ENCODE measurements at places on chromosomes 5 and 9.

GRCh38 chr5:171693412-171693811 lies 92.2 kb upstream of the SMIM23 start:
- no peak for DNase-seq

GRCh38 chr5:43020399-43020746 lies 19.7 kb downstream of the ANXA2R start:
- peak; percentile 46 for DNase-seq

DNA sequence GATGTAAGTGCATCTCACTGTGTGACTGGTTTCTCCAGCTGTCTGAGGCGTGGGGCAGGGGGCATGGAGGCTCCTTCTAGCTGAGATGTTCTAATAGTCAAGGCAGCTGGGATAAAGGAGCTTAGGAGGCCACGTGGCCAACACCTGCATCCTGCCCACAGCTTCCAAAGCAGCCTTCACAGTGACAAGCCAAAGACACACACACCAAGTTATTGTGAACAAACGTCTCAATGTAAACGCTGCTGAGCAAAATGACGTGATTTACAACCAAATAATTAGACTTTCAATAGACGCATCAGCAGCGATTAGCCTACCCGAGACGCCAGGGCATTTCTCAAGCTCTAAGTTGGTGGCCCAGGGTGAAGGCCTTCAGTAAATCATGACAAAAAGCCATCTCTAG lies 23.2 kb upstream of the SLC25A51 start:
- no peak for DNase-seq

- DNase-seq, result no peak
Observed at GRCh38 chr5:76820526-76820890, 1.7 kb downstream of the F2RL1 start.

- no peak for DNase-seq
Observed at GRCh38 chr5:174086751-174087150, 41.2 kb downstream of the NSG2 start.

- DNase-seq, result peak; percentile 21
Observed at GRCh38 chr5:150734579-150735384, 24.0 kb downstream of the DCTN4 start.

DNA sequence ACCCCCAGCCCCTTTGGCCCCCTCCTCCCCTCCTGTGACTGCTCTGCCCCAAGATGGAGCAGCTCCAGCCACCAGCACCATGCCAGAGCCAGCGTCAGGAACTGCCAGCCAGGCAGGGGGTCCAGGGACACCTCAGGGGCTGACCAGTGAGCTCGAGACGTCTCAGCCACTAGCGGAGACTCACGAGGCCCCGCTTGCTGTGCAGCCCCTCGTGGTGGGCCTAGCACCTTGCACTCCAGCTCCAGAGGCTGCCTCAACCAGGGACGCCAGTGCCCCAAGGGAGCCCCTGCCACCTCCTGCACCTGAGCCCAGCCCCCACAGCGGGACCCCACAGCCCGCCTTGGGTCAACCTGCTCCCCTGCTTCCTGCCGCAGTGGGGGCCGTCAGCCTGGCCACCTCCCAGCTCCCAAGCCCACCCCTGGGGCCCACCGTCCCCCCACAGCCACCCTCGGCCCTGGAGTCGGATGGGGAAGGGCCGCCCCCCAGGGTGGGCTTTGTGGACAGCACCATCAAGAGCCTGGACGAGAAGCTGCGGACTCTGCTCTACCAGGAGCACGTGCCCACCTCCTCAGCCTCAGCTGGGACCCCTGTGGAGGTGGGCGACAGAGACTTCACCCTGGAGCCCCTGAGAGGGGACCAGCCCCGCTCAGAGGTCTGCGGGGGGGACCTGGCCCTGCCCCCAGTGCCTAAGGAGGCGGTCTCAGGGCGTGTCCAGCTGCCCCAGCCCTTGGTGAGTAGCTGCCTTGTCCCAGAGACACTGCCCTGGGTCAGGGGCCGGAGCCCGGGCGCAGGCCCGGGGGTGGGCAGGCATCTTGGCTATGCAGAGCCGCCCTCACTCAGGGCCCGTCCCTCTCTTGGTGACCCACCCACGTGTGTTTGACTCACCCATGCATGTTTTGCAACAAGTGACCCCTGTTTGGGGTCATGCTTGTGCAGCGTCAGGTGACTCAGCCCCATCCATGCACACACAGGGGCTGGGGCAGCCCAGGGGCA lies 105.2 kb downstream of the WNK2 start:
- no peak for DNase-seq

DNA sequence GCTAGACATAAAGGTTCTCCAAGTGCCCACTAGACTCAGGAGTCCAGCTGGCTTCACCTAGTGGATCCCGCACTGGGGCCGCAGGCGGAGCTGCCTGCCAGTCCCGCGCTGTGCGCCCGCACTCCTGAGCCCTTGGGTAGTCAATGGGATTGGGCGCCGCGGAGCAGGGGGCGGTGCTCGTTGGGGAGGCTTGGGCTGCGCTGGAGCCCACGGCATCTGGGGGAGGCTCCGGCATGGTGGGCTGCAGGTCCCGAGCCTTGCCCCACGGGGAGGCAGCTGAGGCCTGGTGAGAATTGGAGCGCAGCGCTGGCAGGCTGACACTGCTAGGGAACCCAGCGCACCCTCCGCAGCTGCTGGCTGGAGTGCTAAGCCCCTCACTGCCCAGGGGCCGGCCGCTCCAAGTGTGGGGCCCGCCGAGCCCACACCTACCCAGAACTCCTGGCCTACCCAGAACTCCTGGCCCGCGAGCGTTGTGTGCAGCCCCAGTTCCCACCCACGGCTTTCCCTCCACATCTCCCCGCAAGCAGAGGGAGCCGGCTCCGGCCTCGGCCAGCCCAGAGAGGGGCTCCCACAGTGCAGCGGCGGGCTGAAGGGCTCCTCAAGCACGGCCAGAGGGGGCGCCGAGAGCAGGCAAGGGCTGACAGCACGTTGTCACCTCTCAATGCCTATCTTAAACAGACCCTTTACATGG lies 260.7 kb upstream of the DMRT1 start:
- no peak for DNase-seq

DNA sequence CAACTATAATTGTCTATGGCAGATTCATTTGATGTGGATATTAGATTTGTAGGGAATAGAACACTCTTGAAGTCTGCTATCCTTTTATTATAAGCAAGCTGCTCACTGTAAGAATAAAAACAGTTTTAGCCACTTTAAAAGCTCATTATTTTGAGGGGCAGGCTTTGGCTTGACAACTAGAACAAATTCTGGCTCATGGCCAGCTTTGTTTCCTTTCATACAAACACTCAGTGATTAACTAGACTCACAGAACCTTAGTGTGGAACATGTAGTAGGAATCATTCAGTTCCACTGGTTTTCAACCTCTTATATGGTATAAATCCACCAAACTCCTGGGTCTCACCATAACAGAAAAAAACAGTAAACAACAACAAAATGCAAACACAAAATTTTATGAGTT lies 27.4 kb upstream of the CEP120 start:
- DNase-seq, result no peak

DNA sequence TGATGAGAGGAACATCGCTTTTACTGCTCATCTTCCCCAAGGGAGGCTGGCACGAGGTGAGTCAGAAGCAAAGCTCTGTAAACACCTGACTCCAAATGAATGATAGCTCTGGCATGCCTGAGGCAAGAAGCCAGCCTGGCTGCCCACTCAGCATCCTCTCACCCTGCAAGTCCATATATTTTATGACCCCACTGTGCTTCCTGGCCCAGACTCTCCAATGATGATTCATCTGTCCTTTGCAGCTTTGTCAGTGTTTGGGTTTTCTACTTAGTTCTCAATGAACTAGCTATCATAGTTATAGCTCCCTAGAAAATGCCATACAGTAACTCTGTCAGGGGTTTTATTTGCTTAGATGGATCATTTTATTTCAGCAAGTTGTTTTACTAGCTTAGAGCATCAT lies 52.1 kb upstream of the FSTL4 start:
- DNase-seq, result no peak

GRCh38 chr5:57069115-57069835 lies 104.6 kb upstream of the GPBP1 start:
- DNase-seq, result no peak

GRCh38 chr5:126878085-126878484 lies 101.1 kb downstream of the LMNB1 start:
- no peak for DNase-seq

- no peak for DNase-seq
Observed at GRCh38 chr5:157682257-157682656, 10.9 kb downstream of the C5orf52 start.

DNA sequence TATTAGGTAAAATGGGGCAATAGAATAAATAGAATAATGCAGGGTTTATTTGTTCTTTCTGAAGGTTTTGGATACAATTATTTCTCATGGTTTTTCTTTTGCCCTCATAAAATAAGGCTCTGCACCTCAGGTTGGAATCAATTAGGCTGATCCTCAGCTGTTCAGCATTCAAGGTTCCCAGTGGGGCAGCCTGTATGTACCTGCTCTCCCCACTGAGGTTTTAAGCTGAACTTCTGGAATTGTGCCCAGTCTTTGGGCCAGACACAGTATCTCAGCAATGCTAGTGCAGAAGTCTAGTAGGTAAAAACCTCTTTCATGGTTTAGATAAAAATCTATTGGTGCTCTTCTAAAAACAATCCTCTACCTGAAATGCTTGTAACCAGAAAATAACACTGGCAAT lies 98.0 kb downstream of the EDIL3 start:
- no peak for DNase-seq

GRCh38 chr5:57715296-57715695 lies 232.7 kb upstream of the ACTBL2 start:
- no peak for DNase-seq

- DNase-seq, result no peak
Observed at GRCh38 chr5:131538177-131538593, 96.8 kb downstream of the RAPGEF6 start.

- DNase-seq, result peak; percentile 42
Observed at GRCh38 chr5:95644351-95645042, 2.1 kb upstream of the RFESD start.

DNA sequence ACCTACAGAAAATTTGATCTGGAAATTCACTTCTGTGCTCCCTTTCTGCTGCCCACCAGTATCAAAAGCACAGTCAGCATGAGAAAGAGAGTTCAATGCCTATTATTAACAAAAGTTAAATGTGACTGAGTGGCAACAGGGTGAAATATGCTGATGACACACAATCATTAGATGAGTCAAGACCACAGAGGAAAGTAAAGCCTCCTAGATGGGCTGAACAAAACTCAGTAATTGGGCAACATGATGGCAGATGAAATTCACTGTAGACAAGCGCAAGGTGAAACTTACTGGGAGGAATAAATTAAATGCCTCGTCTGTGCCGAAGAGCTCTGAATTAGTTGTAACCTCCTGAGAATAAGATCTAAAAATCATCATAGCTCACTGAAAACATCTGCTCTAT lies 752.8 kb downstream of the IRX1 start:
- no peak for DNase-seq

DNA sequence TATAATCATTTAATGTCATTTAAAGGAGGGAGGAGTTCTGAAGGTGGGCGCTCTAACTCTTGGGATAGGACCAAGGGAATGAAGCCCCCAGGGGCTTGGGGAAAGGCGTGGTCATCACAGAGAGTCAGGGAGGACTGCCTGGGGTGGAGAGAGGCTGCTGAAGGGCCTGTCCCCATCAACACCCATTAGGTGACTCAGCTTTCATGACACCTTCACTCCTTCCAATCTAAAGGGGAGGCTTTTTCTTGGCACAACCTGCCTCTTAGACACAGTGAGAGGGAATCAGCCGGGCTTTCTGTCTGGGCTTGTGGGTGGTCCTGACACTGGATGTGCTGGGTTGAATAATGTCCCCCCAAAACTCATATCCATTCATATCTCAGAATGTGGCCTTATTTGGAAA lies 31.4 kb upstream of the ANKRD33B start:
- no peak for DNase-seq

DNA sequence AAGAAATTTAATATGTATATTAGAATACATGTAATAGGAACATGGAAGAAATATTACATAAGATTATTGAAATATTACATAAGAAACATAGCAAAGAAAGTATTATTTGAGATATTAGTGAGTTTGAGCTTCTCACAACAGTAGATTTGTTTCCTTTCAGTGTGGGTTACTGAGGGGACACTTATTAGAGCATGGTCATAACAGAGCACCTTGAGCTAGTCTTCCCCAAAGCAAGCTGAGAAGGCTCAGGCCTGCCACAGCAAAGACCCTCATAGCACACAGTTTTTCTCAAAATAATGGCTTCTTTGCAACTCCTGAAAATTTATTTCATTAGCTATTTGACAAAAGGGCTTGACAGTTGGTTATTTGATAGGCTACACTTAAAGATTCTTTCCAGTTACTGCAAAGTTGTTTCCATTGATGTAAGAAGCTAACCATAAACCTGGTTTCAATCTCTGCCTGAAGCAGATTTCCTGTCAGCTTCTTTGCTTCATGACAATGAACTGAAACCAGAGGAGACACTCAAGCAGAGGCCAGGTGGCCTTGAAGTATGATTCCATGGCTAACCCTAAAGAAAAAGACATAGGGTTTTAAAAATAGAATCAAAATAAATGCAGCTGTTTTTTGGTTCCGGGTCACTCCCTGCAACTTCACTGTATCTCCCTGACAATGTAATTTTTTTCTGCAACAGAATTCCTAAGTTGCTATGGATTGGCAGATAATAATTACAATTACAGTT lies 68.6 kb downstream of the ERMP1 start:
- DNase-seq, result no peak

- no peak for DNase-seq
Observed at GRCh38 chr9:86645303-86645702, 291.1 kb upstream of the TUT7 start.

DNA sequence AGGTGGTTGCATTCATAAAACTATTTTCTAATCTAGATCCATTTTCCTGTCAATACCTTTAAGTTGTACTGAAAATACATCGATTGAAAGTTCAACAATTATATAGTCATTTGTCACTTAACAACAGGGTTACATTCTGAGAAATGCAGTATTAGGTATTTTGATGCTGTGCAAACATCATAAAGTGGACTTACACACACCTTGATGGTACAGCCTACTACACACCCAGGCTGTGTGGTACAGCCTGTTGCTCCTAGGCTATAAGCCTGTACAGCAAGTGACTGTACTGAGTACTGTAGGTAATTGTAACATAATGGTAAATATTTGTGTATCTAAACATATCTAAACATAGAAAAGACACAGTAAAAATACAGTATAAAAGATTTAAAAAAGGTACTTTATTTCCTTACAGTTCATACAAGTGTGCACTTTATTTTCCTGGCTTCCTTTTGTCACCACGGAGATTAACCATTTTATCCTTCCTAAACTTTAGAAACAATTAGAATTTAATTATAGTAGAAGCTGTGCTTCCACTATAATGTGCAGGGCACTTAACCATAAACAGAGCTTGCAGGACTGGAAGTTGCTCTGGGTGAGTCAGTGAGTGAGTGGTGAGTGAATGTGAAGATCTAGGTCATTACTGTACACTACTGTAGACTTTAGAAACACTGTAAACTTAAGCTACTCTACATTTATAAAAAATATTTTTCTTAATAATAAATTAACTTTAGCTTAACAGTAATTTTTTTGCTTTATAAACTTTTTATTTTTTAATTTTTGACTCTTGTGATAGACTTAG lies 42.9 kb upstream of the MEF2C start:
- no peak for DNase-seq

GRCh38 chr5:139306197-139306596 lies 12.7 kb downstream of the MATR3 start:
- no peak for DNase-seq

GRCh38 chr5:76546497-76547102 lies 76.6 kb downstream of the F2RL2 start:
- no peak for DNase-seq

- DNase-seq, result no peak
Observed at GRCh38 chr5:62732677-62733121, 154.1 kb downstream of the LRRC70 start.

Data from WTC11 (cell line).